ENCODE measurements at places on chromosomes 7 and 10.

GRCh38 chr10:114064151-114065048, 20.7 kb downstream of the ADRB1 start:
- no peak for DNase-seq

GRCh38 chr7:138407792-138408191, 52.3 kb upstream of the TRIM24 start:
- DNase-seq: no peak

DNA sequence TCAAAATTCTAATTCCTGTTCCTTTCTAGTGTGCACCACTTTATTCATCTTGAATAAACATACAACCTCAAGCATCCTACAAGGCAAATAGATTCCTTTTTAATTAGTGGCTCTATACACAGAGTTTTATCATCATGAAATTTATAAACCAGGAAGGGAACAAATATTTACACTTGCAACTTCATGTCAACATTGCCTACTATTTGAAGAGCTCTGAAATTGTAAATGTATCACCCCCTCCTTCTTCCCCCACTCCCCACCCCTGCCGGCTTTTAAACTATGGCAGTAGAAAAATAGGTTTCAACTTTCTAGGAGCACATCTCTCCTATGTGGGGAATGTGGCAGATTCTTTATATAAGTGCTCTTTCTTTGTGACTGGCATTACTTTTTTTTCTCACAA, 49.6 kb downstream of the KAT6B start:
- DNase-seq: no peak

DNA sequence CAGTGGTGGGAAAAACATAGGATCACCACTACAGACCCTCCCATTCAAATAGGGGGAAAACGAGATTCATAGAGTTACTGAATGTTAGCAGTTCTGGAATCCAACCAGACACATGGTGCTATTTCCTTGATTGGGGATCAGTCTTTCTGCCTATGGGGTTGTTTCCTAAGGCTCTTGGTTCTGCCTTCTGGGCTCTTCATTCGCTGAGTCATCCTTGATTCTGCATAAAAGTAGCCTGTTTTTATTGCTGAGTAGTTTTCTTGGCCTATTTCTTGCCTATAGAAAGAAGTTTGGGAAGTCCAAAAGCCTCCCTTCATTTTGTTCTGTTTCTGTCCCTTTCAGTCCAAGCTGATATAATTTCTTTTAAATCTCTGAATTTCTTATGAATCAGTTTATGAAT, 99.3 kb upstream of the OIT3 start:
- no peak for DNase-seq

DNA sequence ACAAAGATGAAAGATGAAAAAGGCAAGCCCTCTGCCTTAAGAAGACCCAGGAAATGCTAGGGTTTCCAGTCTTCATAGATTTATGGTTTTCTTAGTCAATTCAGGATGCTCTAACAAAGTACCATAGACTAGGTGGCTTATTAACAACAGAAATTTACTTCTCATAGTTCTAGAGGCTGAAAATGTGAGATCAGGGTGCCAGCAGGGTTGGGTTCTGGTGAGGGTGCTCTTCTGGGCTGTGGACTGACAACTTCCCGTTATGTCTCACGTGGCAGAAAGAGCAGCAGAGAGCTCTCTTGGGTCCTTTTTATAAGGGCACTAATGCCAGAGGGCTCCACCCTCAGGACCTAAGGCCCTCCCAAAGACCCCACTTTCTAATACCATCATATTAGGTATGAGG, 23.7 kb downstream of the ELMO1 start:
- DNase-seq: no peak

DNA sequence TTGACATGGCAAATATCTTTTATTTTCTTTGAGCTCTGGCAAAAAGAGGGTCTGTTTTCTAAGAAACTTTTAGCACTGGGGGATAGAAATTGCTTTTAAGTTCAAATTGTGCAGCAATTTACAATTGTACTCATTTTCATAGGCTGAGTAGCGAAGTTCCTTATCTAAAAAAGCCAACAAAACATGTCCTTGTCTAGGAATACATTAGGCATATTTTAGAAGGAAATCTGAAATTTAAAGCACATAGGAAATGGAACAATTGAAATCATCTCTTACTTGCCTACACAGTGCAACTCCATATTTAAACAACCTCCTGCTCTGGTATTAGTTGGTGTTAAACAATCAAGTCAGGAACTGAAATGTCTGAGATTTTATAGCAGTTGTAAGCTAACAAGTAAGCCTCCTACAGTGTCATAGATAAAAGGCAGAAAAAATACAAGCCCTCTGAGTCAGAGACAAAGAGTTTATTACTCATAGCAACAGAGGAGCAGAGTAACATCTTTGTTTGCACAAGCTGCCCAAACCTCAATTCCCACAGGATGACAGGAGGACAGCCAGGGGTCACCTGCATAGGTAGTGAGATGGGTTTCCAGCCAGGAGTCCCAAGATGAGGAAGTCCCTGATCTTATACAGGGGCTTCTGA, 280.2 kb upstream of the HGF start:
- DNase-seq: no peak

GRCh38 chr10:86074294-86074693, 292.3 kb downstream of the GRID1 start:
- no peak for DNase-seq

DNA sequence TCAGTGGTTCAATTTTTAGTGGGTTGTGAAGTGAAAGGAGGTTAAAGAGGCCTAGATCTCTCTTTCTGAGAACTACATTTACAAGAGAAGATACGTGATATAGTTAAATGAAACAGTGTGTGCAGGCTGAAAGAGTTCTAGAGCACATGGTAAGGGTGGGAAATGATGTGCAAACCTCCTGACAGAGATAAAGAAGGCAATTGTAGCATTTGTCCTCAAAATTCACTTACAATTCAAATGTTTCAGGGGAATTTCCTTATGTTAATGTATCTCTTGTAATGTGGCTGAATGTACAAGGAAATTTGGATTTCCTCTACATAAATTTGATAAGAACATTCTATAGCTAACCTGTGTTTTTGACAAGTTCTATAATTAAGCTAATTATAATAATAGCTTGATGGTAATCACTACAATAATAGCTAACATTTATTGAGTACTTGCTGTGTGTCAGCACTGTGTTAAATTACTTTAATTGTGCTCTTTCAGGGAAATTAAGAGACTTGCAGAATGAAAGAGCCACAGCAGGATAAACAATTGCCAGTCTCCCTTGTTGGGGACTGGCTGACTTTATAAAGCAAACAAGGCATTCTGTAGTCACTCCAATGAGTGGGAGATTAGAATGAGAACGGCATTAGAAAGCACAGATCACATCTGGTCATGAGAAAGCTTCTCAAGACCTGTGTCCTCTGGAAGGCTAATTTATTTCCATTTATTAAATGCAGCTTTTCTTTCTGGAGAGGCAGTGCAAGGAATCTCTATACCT, 139.7 kb upstream of the TMEM72 start:
- DNase-seq: no peak

- DNase-seq: no peak
These were observed 17.6 kb downstream of the PRXL2A start for GRCh38 chr10:80425901-80426300.

DNA sequence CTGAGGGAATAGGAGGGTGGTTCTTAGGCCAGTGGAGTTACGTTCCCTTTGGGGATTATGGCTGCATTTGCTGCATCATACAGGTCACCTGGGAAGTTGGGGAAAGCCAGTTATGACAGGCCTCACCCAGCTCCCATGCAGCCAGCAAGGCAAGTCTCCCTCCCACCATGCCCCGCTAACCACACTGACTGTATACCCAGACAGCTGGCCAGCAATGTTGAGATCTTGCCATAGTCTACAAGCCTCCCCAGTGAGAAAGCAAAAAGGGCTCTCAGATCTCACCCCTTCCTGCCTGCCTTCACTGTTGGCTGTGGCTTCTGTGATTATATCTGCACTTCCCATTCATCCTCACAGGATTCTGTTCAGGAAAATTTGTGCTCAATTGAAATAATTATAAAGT, 133.3 kb upstream of the HGF start:
- DNase-seq: no peak

GRCh38 chr10:118729641-118730258, 25.0 kb downstream of the CACUL1 start:
- DNase-seq: peak; percentile 45

- DNase-seq: no peak
These were observed 613.9 kb upstream of the IGFBP3 start for GRCh38 chr7:46534664-46535588.

- no peak for DNase-seq
These were observed 36.9 kb downstream of the TACR2 start for GRCh38 chr10:69379800-69380199.

GRCh38 chr10:106044503-106044902, 1120.0 kb downstream of the SORCS1 start:
- no peak for DNase-seq

DNA sequence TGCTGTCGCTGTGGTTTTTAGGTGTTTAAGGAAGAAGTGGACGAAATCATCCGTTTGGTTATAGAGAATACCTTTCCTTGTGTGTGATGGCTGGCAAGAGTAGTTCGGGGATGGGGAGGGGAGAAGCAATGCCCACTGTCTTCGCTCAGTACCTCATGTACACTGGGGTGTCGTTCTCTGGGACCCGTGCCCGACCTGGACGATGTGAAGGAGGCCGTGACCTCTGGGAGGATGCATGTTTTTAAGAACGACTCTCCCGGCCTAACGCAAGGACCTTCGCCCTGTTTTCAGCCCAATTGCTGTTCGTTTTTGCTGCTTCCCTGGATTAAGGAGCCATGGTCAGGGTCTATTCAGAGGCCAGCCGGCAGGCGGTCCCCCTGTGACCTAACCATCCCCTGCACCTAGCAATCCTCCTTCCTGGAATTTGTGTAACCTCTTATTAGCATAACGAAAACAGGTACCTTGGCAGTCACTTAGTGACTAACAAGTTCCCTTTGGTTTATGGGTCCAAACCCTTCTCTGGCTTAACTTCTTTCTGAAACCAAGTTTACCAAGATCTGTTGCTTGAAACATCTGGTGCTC, 1.3 kb downstream of the NFE2L3 start:
- no peak for DNase-seq

- DNase-seq: no peak
These were observed 53.5 kb upstream of the SVIL start for GRCh38 chr10:29688230-29688661.

DNA sequence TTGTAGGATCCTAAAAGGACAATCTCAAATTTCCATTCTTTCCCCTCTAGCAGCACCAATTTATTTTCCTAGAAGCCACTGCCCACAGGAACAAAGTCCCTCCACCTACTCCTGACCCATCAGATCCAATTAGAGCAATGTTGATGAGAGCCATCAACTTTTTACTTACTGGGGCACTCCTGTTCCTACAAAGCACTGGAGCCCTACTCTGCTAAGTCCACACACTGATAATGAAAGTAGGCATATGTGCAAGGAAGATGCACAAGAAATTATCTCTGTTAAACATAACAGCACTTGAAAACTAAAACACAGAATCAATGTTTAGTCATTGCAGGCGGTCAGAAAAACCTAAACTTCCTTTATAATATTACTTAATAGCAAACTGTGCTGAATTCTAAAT, 3.6 kb downstream of the HERPUD2 start:
- DNase-seq: no peak

- DNase-seq: no peak
These were observed 15.0 kb downstream of the TCAF1 start for GRCh38 chr7:143886826-143887477.

- no peak for DNase-seq
These were observed 81.4 kb downstream of the ADCY1 start for GRCh38 chr7:45655539-45655938.

- DNase-seq: no peak
These were observed 1.2 kb downstream of the SLC18A3 start for GRCh38 chr10:49611166-49611815.

- DNase-seq: peak; percentile 35
These were observed 51.3 kb downstream of the USP6NL start for GRCh38 chr10:11560076-11560709.

DNA sequence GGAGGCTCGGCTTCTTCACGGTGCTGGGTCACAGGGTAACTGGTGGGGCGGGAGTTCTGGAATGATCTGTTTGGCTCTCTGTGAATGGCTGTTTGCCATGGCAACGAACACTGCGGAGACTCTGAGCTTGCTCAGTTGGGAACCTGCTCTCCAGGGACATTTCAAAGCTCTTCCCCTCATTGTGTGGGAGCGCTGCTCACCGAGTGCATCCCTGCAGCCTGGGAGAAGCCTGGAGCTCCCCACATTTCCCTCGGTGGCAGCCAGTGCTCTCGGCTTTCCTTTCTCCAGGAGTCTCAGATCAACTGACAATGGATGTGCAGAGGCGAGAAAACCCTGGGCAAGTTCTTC, 57.6 kb upstream of the CACUL1 start:
- no peak for DNase-seq

- DNase-seq: no peak
These were observed 8.5 kb upstream of the HK1 start for GRCh38 chr10:69269761-69270160.

- DNase-seq: no peak
These were observed 195.7 kb downstream of the CACNA2D1 start for GRCh38 chr7:82247814-82248433.

- DNase-seq: no peak
These were observed 46.4 kb downstream of the MYPN start for GRCh38 chr10:68155615-68156210.

GRCh38 chr7:101094791-101095375, 9.6 kb downstream of the TRIM56 start:
- no peak for DNase-seq

DNA sequence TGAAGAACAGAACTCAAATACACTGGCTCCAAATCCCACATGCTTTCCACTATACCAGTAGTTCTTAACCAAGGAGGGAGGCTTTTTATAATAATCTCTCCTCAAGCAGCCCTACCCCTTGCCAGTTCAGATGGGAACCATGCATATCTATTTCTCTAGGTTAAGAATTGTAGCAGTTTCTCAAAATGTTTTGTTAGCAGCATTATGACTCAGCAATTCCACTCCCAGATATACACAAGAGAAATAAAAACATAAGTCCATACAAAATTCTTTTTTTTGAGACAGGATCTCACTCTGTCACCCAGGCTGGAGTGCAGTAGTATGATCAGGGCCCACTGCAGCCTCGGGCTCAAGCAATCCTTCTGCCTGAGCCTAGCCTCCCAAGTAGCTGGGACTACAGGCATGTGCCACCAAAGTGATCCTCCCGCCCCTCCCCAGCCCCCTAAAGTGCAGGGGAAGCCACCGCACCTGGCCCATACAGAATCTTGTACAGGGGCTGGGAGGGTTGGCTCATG, 18.1 kb downstream of the YWHAG start:
- DNase-seq: no peak

GRCh38 chr10:18303851-18304801, 163.9 kb downstream of the CACNB2 start:
- no peak for DNase-seq

DNA sequence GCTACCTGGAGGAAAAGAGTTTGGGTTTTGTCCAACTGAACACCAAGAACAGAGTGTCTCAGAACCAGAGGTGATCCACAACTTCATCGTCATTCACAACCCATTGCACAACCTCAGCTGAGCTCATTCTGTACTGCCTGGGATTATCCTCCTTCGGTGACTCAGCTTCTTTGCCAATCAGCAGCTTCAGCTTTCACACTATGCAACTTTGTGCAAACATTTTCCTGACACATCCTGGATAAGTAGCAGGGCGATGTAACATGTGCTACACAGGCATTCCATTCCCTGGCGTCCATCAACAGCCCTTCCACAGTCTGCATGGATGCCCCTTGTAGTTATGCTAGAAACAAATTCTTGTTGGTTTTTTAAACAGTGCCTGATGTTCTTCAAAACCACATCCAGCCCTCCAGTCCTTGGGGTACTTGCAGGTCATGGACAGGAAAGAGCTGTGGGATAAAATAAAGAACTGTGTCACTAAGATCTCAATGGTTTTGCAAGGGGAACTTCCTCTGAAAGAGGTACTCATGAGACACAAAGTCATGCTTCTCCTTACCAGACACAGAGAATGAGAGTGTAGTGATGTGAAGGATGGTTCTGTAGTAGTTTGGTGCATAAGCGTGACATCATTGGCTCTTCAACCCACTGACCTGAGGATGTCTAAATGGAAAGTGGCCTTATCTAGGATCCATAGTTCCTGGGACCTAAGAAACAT, 478.5 kb downstream of the KIF20B start:
- no peak for DNase-seq
